ENCODE measurements at places on chromosomes 7 and 10.

DNA sequence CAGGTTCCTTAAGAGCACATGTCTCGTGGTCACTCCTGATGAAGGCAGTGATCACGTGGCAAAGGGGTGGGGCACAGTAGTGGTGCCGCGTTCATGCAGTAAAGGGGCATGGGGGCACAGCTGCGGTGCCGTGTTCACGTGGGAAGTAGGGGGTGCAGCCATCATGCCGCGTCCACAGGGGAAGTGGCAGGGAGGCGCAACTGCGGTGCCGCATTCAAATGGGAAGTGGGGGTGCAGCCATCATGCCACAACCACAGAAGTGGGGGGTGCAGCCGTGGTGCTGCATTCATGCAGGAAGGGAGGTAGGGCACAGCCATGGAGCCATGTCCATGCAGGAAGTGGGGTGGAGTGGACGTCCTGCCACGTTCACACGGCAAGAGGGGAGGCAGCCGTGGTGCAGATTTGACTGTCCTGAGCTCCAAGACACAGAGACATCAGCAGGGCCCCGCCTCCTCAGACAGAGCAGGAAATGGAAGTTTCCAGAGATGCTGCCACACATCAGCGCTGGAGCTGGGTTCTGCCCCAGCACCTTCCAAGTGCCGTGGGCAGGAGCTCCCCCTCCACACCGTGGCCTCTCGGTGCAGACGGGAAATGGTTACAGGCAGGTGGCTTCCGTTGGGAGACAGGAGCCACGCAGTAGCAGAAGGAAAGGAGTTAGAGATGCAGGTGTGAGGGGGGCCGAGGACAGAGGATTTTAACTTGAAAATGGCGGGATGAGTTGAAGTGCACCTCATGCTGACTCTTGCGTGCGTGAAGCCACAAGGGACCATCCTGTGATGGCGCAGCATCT is 95.0 kb upstream of the DDC start:
- DNase-seq, result no peak

GRCh38 chr10:111410740-111411139 is 333.9 kb downstream of the ADRA2A start:
- no peak for DNase-seq

- no peak for DNase-seq
Measured at GRCh38 chr7:24816868-24817267, 59.6 kb upstream of the GSDME start.

DNA sequence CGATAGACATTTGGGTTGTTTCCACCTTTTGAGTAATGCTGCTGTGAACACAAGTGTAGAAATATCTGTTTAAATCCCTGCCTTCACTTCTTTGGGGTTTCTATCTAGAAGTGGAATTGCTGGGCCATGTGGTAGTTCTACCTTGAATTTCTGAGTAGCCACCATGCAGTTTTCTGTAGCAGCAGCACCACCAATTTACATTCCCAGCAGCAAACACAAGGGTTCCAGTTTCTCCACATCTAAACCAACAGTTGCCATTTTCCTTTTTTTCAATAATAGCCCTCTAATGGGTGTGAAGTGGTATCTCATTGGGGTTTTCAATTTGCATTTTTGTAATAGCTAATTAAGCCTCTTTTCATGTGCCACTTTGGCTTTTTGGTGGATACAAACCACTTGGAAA is 209.8 kb downstream of the CCDC3 start:
- DNase-seq, result no peak

DNA sequence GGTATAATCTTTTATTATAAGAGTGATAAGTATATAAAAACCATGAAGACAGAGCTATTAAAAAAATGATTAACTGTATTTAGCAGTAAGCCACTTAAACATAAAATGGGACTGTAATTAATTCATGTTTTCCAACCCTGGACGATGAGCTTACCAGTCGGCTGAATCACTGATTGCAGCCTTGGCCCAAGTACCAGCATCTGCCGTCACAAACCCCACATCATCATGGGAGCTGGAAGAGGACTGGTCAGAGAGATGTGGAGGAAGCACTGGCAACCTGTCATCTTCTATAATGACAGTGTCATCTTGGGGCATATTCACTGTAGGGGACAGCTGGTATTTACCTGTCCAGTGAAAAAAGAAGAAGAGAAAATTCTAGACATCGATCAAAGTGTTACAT is 473.6 kb downstream of the PARD3 start:
- DNase-seq, result no peak

GRCh38 chr10:93462881-93463280 is 19.3 kb downstream of the MYOF start:
- DNase-seq, result no peak

- no peak for DNase-seq
Measured at GRCh38 chr10:106655636-106656035, 508.9 kb downstream of the SORCS1 start.

GRCh38 chr10:93904901-93905300 is 11.1 kb downstream of the SLC35G1 start:
- no peak for DNase-seq

DNA sequence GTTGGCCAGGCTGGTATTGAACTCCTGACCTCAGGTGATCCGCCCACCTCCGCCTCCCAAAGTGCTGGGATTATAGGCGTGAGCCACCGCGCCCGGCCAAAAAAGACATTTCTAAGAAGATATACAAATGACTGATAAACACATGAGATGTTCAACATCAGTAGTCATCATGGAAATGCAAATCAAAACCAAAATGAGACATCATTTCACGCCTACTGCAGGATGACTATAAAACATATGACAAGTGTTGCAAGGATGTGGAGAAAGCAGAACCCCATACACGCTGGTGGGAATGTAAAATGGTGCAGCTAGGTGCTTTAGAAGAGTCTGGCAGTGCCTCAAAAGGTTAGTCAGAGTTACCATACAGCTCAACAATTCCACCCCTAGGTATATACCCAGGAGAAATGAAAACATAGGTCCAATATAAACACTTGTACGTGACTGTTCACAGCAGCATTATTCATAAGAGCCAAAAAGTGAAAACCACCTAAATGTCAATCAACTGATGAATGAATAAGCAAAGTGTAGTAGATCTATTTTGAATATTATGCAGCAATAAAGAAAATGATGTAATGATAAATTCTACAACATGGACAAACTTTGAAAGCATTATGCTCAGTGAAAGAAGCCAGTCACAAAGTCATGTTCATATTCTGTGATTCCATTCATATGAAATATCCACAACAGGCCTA is 24.5 kb downstream of the TMEM209 start:
- DNase-seq, result no peak

DNA sequence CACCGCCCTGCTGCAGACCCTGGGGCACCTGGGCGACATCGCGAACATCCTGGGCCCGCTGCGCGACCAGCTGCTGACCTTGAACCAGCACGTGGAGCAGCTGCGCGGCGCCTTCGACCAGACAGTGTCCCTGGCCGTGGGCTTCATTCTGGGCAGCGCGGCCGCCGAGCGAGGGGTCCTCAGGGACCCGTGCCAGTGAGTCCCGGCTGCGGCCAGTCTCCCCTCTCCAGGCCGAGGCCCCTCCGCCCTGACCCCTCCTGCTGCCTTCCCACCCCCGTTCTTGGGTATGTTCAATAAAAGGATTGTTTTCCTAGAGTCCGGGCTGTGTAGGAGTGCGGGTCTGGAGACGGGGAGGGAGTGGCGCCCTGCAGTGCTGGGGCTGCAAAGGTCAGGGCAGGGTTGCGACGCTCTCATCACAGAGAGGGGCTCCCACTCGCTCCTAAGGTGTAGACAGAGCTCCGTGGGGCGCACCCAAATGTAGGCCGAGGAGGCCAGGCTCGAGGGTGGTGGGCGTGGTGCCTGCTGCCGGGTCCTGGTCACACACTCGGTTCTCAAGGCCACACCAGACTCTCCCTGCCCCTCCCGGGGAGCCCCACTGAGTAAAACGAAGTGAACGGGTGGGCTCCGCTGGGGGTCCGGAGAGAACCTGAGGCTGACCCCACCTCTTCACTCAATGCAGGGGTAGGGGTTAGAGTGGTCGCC is 1.4 kb downstream of the UTF1 start:
- no peak for DNase-seq

GRCh38 chr7:132504071-132504470 is 72.2 kb downstream of the PLXNA4 start:
- DNase-seq, result no peak

DNA sequence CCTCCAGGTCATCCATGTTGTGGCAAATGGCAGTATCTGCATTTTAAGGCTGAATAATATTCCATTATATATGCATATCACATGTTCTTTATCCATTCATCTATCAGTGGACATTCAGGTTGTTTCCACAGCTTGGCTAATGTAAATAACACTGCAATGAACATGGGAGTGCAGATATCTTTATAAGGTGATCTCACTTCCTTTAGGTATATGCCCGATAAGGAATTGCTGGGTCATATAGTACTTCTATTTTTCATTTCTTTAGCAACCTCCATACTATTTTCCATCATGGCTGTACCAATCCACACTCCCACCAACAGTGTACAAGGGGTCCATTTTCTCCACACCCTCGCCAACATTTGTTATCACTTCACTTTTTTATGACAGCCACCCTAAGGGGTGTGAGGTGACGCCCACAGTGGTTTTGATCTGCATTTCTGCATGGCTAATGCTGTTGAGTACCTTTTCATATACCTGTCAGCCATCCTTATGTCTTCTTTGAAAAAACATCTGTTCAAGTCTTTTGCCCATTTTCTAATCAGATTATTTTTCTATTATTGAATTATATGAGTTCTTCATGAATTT is 18.9 kb downstream of the ABI1 start:
- DNase-seq, result no peak

GRCh38 chr10:72525277-72525676 is 100.6 kb downstream of the MICU1 start:
- DNase-seq, result no peak

DNA sequence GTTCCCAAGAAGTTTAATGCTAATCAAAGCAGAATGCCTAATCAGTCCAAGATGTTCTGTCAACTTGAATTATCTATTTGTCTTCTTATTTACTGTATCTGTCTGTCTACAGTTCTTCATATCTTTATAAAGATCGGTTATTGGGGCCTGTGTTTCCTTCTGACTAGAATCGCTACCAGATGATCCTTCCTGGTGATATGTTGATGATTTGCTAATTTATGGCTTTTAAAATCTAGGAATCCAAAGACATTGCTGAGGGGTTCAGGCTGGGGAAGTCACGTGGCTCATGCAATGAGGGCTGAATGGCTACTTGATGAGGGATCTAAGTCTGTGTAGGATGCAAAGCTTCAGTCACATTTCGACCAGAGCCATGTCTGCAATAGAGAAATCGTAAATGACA is 536.3 kb downstream of the KCNMA1 start:
- no peak for DNase-seq

DNA sequence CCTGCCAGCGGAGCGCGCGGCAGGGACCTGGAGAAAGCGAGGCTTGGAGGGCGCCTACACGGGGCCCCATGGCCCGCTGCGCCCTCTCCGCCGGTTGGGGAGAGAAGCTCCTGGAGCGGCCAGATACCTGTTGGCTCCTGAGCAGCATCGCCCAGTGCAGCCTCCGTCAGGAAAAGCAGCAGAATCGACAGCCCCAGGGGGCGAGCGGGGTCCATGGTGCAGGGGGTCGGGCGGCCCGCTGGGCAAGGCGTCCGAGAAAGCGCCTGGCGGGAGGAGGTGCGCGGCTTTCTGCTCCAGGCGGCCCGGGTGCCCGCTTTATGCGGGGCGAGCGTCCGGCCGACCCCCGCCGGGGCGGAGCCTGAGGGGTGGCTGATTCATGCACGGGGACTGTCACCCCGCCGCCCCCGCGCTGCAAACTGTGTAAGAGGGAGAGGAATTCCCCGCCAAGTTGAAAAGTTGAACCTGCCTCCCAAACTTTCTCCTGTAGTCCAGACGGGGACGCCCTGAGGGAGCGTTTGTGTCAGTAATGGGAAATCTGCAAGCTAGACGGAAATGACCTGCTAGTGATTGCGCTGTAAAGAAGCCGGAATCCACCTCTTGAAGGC is at the start of gene TFPI2:
Gene TFPI2 (minus strand): TSS at position 290 of the 605 bp plus-strand sequence. CDS start 75 bp downstream, at position 215.
- DNase-seq, result peak; percentile 56

DNA sequence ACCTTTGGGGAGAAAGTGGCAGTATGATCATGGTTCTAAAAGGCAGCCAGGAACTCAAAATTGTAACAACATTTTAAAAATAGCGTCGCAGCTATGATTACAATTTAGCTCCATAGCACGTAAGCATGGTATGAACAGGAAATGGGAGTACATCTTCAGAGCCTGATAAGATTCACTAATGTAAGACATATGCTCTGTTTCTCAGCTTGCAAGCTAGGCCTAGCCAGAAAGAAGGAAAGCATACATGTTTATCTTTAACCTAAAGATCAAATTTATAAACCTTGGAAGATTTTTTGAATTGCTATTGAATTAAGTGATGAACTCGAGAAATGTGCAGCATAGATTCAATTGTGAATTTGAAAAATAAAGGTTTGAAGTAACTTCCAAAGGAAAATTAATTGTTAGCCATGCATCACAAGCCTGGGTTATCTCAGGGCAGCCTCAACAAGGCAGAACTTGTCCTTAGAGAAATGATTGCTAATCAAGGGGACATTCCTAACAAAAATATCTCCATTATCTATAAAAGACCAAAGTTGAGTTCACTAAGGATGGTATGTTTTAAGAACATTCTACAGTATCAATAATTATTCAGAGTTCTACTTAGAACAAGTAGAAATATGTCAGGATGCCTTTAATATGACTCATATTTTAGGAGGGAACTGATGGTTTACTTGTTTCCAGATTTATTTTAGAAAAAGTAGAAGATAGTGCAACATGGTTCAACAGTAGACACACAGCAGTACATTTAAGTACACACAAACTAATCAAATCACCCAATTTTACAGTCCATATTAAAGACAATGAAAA is 38.8 kb upstream of the SEPTIN7 start:
- DNase-seq, result no peak

- DNase-seq, result no peak
Measured at GRCh38 chr7:112940314-112940732, 146.3 kb downstream of the GPR85 start.

DNA sequence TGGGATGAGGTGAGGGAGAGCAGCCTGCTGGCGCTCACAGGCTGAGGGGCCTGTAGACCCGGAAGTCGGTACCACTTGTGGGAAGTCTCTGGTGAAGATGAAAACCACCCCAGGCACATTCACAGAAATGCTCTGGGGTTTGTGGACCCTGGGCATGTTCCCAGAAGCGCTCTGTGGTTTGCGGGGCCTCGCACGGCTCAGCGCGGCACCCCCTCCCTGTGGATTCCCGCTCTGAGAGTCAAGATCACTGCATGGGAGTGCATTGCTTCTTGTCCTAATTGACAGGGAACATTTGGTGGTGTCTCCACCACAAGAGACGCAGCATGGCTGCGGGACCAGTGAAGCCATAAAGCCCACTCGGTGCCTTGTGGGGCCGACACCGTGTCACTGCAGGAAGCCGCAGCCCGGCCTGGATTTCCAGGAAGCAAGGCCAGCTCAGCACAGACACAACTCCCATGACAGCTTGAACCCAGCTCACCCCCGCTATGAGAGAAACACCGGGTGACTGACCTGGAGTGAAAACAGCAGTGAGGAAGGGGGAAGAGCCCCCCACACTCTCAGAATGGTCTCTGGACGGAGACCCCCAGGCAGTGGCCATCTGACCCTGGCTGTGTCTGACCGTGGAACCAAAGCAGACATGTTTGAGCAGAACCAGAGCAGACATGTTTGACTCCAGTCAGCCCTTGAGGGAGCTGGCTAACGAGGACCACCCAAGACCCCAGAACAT is 157.2 kb downstream of the PTPRN2 start:
- DNase-seq, result no peak
